ENCODE measurements at places on chromosomes 16 and 17. TPM values are rescaled to one million over a fixed set of nuclear protein-coding genes. Genes with fewer than 3 reads are reported as not detected.
A peak's percentile ranks its signal among the peaks of the same experiment; 100 is the strongest.

- no peak for DNase-seq
Observed at GRCh38 chr16:55297062-55297909, 26.7 kb upstream of the IRX6 start.

GRCh38 chr16:19365486-19365885, 52.2 kb upstream of the TMC5 start:
- no peak for DNase-seq

DNA sequence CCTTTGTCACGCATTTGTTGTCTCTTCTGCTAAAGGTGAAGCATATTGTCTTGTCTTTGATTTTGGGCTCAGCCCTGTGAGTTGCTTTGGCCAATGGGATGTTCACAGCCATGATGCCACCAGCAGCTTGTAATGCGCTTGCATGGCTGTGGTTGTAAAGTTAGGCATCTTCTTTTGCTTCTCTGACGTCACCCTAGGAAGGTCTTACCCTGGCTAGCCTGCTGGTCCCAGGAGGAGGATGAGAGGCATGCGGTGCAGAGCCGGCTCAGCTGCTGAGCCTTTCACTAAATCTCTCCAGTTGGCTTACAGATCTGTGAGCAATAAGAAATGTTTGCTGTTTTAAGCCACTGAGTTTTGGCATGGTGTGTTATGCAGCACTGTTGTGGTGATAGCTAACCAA, 40.8 kb downstream of the IRX6 start:
- DNase-seq = no peak

DNA sequence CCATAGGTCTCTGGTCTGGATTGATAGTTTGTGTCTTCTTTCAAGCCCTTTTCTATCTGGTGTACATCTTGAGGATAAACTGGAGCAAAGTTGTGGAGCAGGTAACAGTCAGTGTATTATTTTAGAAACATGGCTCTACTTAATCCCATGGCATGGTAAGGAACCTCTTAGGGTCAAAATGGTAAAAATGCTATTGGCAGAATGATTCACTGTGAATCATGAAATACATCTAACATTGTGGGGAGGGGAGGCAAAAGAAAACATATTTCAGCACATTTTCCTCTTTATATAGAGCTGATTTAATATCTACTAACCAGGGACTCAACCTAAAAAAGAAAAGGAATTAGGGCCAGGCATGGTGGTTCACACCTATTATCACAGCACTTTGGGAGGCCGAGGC, 17.9 kb upstream of the ALDH3A2 start:
- no peak for DNase-seq

DNA sequence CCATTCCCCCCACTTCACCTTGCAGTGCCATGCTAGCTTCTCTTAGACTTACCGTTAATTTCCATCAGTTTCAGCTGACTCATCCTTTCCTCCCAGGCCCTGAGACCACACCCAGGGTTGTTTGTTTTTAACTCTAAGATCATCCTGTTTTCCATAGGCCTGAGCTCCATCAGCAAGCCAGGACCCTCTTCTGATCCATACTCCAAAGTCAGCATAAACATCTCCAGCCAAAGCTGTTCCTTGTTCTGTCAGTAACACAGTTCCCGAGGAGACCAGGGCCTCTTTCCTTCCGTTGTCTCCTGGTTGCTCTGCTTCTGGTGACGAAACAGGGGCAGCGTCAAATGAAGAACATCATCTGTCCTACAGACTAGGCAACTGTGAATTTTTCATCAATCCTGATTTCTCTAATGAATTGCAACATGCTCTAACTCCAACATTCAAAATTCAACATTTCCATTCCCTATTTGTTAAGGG, 83.8 kb upstream of the HNF1B start:
- no peak for DNase-seq

DNA sequence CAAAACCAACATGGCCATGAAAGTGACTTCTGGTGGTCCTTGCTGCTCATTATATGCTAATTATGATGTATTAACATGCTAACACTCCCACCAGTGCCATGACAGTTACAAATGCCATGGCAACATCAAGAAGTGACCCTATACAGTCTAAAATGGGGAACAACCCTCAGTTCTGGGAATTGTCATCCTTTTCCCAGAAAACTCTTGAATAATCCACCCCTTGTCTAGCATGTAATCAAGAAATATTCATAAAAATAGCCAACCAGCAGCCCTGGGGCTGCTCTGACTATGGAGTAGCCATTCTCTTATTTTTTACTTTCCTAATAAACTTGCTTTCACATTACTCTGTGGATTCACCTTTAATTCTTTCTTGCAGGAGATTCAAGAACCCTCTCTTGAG, 35.9 kb downstream of the DNAJA2 start:
- DNase-seq = no peak

GRCh38 chr16:50635505-50636392, 45.4 kb downstream of the SNX20 start:
- DNase-seq = no peak

DNA sequence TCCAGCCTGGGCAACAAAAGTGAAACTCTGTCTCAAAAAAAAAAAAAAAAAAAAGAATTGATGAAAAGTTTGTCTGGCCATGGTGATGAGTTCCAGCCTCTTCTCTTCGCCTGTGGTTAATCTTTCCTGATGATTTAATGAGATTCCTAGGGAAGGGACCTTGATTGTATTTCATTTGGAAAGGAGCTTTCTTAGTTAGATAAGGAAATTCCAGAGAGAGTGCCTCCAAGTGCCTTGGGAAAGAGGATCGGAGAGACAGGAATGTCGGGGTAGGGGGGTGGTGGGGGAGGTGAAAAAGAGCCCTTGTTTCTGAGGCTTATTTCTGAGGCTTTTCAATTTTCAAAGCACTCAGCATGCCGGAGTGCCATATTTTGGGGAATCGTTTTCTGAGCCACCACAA, 93.2 kb upstream of the SIAH1 start:
- DNase-seq = no peak

GRCh38 chr17:4407851-4408250, 25.9 kb upstream of the SPNS3 start:
- no peak for DNase-seq

GRCh38 chr16:85536073-85536410, 77.1 kb upstream of the GSE1 start:
- DNase-seq = peak; percentile 50

GRCh38 chr17:42846594-42847280, 2.4 kb downstream of the AOC2 start:
- DNase-seq = no peak

- peak; percentile 9 for DNase-seq
Observed at GRCh38 chr17:77503293-77503655, 362.5 kb downstream of the SEC14L1 start.

DNA sequence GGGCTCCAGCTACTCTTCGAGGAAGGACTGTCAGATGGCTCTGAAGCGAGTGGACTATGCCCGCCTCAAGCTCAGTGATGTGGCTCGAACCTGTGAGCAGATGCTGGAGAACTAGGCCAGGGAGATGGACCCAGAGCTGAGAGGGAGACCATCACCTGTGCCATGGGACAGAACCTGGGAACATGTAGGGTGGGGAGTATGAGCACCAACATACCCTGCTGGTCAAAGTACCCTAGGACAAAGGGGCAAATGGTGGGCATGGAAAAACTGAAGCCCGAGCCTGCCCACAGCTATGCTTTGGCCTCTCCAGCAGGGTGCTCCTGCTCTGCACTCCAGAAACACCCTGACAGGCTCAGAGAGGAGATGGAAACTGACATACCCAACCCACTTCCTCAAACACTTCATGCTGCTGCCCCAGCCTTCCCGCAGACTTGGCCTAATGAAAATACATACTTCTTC, 1.9 kb downstream of the MED11 start:
- no peak for DNase-seq

DNA sequence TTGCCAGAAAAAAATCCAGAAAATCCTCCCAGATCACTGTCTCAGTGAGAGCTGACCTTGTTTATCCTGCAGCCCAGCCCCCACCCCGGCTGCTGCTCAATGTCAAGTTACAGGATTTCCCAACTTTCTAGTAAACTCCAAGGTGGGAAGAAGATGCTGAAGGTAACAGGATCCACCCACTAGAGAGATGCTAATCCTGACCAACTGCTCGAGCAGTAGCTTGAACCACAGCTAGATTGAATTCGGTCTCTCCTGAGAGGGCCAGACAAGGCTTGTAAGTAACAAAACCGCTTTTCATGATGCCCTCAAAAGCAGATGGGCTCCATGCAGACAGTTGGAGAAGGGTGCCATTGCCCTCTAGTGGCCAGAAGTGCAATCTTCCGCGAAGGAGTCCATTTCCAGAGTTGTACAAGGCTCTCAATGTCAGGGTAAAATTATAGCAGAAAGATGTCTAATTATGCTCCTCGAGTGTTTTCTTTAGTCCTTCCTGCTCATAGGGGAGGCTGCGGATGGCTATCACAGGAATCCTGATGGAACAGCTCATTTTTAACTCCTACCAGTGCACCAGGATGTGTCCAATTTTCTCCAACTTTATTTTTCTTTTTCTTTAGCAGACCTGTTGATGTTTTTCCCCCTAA, 3.9 kb downstream of the CDH11 start:
- DNase-seq = peak; percentile 80

DNA sequence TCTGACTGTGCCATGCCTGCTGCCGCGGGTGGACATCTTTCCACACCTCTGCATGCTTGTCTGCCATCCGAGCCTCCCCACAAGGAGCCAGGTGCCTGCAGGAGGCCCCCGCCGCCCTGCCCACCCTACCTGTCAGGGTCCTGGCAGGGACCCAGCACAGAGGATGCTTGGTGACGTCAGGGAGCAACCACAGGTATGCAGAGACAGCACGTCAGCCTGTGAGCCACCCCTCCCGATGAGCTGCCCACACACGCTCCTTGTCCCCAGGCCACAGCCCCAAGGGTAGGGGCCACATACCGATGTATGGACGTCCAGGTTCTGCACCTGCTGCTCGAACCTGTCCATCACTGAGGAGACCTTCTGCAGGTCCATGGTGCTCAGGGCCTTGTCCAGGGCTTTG, 10.6 kb downstream of the CHMP1A start:
- no peak for DNase-seq

DNA sequence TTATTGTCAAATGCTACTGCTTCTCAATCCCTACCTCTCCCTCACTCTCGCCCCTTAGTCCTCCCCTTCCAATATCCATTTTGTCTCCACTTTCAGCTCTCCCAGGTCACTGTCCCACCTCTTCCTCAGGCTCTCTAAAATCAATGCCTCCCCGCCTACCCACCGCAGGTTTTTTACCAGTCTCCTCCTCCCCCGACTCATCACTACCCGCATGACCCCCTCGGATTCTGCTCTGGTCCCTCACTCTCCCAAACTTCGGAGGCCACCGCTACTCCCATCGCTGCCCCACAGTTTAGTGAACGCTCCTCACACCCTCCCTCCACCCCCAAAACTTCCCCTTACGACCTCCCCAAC, 513 bp downstream of the CRLF3 start:
- DNase-seq = no peak

- DNase-seq = peak; percentile 70
Observed at GRCh38 chr17:64180089-64181073, 50.4 kb upstream of the ERN1 start.

GRCh38 chr16:11315510-11315909, 29.7 kb upstream of the RMI2 start:
- DNase-seq = no peak

- no peak for DNase-seq
Observed at GRCh38 chr17:13395346-13395745, 206.4 kb downstream of the HS3ST3A1 start.

Gene RUNDC3A
- total RNA-seq = not detected

Gene KNOP1
- 5.6 TPM for total RNA-seq

Gene MYH11
- 1,123 TPM for total RNA-seq

Gene MLX
- 40.3 TPM for total RNA-seq
